ENCODE measurements at places on chromosomes 2 and 18. TPM values are rescaled to one million over a fixed set of nuclear protein-coding genes. Genes with fewer than 3 reads are reported as not detected.

Gene CRIM1
- total RNA-seq = 195 TPM

Gene CNGA3
- 0.09 TPM for total RNA-seq

Gene SULT1C4
- total RNA-seq = not detected

Gene LBX2
- 2.7 TPM for total RNA-seq

Gene HSPD1
- total RNA-seq = 580 TPM

Gene UGT1A8
- total RNA-seq = 0.06 TPM

Gene ADGRF3
- total RNA-seq = 0.11 TPM

Gene SH3BP4
- 41.1 TPM for total RNA-seq

Gene DSG3
- total RNA-seq = 0.02 TPM

Gene SLC16A14
- 1.3 TPM for total RNA-seq

Gene DLGAP1
- not detected for total RNA-seq

Gene ASXL2
- total RNA-seq = 18.1 TPM

Gene MOGAT1
- total RNA-seq = not detected

Gene MROH2A
- 0.22 TPM for total RNA-seq

All from A549 treated with dexamethasone at 1 μM for 4 hours (cell line).